CD4-positive, alpha-beta T cell treated with Interleukin-17A for 4 hours (primary cell): ENCODE measurements at places on chromosomes 1 and 21.

DNA sequence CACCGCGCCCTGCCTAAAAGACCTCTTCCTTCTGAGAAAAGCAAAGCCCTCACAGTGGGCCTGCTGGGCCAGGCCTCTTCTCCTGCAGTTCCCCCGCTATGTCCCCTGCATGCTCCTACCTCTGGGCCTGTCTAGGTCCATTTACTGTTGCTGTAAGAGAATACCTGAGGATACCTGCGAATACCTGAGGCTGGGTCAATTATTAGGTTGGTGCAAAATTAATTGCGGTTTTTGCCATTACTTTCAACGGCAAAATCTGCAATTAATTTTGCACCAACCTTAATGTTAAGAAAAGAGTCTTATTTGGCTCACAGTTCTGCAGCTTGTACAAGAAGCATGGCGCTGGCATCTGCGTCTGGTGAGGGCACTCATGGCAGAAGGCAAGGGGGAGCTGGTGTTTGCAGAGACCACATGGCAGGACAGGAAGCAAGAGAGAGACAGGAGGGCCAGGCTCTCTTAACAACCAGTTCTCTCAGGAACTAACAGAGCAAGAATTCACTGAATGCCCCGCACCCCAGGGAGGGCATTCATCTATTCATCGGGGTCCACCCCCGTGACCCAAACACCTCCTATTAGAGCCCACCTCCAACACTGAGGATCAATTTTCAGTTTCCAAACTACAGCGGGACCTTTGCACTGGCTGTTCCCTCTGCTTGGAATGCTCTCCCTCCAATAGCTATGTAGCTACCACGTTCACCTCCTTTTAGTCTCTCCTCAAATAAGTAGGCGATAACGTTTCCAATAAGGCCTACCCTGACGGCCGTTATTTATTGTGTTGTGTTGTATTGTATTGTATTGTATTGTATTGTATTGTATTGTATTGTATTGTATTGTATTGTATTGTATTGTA lies 9.6 kb upstream of the UTS2 start:
- no peak for DNase-seq

GRCh38 chr1:109235137-109235536 lies 14.2 kb upstream of the CELSR2 start:
- no peak for DNase-seq

- no peak for DNase-seq
Observed at GRCh38 chr21:15870819-15871218, 141.0 kb downstream of the USP25 start.

- no peak for DNase-seq
Observed at GRCh38 chr1:91234181-91234580, 170.5 kb downstream of the HFM1 start.

GRCh38 chr1:44919400-44919799 lies 67.0 kb downstream of the EIF2B3 start:
- no peak for DNase-seq

GRCh38 chr1:110065841-110066240 lies 4.6 kb downstream of the ALX3 start:
- no peak for DNase-seq
